Activated CD8-positive, alpha-beta T cell treated with anti-CD3 and anti-CD28 coated beads for 36 hours (primary cell): ENCODE measurements at places on chromosomes 2 and 18. TPM values are rescaled to one million over a fixed set of nuclear protein-coding genes. Genes with fewer than 3 reads are reported as not detected.
A peak's percentile ranks its signal among the peaks of the same experiment; 100 is the strongest.

- no peak for DNase-seq
Observed at GRCh38 chr2:13495051-13495450, 778.3 kb downstream of the TRIB2 start.

- no peak for DNase-seq
Observed at GRCh38 chr2:84251651-84252302, 207.3 kb downstream of the SUCLG1 start.

- DNase-seq, result no peak
Observed at GRCh38 chr2:124018890-124019289, 6.2 kb upstream of the CNTNAP5 start.

DNA sequence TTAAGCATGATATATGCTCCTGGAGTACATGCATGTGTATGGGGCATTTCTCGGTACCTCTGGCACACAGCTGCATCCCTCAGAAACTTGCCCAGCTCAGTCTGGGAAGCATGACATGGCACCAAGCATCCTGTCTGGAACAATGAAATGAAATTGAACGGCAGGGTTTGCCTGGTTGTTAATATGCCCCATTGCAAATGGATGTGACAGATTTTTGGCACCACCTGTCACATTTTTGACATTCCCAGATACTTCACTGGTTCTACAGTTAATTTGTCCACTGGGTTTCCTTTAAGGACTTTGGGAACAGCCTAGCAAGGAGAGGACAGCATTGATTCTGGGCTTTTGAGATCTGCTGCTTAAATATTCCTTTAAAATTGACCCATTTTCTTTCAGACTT, 305.8 kb downstream of the TSN start:
- DNase-seq, result no peak

The DQX1 gene
- total RNA-seq, result 0.50 TPM

DNA sequence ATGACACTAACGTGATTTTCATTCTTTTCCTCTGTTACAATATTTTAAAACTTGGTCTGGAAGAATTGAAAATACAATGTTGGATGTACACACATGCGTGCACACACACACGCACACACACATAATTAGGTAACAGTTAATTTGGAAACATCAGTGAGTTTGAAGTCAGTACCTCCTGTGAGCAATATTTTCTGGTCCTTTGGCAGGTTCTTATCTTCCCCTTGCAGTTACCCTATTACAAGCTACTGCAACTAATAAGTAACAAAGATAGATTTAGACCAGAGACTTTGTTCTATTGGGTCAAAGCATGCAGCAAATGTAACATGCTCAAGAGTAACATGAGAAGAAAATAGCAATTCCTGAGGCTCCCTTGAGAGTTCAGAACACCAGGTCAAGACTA, 73.3 kb downstream of the ZNF385B start:
- no peak for DNase-seq

- DNase-seq, result no peak
Observed at GRCh38 chr18:75574187-75574586, 146.7 kb upstream of the SMIM21 start.

DNA sequence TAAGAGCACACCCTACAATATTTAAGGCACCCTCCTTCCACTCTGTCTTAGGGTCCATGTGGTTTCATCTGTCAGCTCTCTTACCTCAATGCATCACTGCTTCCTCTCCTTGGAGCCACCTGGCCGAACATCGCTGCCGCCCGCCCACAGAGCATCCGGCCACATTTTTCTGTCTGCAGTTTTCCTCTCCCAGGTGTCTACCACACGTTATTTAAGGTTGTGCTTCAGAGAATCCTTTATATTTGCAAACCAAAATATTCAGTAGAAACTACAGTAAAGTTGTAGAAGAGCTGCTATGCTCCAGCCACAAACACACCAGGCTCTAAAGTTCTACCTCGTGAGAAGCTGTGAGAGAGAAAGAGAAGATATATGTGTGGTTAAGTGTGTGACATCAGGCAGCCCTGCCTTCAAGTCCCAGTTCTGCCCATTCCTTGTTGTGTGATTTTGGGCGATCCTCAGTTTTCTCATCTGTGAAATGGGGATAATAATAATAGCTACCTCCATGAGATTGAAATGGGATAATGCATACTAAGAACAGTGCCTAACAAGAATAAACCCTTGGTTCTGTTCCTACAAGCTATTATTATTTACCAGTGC, 4.9 kb upstream of the STK17B start:
- DNase-seq, result peak; percentile 94

- no peak for DNase-seq
Observed at GRCh38 chr2:1553671-1554295, 140.5 kb downstream of the TPO start.
